ENCODE measurements at places on chromosomes 1 and 21.

- DNase-seq: no peak
Measured at GRCh38 chr1:168708698-168709404, 20.2 kb downstream of the DPT start.

- DNase-seq: no peak
Measured at GRCh38 chr21:46096596-46097335, 1.1 kb upstream of the COL6A2 start.

DNA sequence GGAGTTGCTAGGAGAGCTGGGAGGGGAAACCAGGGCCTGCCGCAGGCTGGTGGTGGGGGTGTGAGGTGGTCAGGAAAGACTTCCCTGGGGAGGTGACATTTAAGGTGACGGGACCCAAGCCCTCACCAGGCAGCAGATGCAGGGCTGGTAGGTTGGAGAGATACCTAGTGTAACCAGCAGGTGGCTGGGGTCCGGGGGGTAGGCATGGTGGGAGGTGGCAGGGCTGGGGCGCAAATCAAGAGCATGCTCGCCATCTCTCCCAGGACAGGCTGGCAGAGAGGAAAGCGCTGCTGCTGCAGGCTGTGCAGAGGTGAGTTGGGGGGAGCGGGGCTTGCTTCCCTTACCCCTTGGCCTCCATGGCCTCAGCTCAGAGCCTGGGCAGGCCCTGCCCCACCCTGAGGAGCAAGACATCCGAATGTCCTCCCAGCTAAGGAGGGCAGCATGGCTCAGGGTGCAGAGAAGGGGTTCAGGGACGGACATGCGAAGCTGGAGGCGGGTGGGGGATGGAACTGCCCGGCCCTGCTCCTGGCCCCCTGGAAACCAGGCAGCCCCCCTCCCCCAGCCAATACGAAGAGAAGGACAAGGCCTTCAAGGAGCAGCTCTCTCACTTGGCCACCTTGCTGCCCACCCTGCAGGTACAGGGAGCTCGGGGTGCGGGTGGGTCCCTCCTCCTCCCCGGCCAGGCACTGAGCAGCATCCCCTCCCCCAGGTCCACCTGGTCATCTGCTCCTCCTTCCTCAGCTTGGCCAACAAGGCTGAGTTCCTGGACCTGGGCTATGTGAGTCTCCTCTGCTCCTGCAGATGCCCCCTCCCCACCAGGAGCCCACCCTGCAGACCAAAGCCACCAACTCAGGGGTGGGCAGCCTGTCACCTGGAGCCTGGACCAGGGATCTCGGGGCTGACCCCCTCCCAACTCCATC lies 4.0 kb downstream of the RNF207 start:
- no peak for DNase-seq

DNA sequence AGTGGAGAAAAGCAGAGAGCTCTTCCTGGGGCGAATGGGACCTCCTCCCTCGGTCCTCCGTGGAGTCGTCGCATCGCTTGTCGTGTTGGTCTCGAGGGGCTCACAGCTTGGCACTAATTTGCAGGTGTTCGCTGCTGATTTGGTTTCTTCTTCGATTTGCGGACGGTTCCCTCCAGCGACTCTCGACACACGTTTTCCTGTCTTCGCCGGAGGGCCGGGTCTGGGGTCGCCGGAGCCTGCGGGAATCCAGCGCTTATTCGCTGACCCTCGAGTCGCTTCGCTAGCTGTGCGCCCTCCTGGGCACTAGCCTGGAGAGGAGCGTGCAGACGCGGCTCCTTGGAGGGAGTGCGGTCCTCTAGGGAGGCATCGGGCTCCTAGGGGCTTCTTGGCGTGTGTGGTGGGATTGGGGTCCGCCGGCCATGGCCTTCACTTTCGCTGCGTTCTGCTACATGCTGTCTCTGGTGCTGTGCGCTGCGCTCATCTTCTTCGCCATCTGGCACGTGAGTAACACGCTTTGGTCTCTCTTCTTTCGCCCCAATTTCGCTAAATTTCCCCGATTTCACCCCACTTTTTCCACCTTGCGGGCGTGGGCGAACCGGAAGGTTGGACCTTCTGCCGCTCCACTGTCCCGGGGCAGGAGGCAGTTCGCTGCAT lies 766 bp downstream of the CNIH3 start:
- DNase-seq: peak; percentile 77

GRCh38 chr1:177984761-177985160 lies 14.9 kb upstream of the SEC16B start:
- DNase-seq: no peak

DNA sequence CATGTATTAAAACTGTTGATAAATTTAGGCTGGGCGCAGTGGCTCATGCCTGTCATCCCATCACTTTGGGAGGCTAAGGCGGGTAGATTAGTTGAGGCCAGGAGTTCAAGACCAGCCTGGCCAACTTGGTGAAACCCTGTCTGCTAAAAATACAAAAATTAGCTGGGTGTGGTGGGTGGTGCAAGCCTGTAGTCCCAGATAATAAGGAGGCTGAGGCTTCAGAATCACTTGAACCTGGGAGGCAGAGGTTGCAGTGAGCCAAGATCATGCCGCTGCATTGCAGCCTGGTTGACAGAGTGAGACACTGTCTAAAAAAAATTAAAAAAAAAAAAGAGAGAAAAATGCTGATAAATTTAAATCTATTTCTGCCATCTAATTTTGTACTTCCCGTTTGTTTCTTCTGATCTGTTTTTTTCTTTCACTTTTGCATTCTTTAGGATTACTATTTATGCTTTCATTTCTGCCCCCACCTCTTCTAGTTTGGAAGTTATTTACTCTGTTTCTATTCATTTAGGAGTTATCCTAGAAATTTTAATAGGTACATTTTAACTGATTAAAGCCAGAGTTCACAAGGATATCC lies 3.2 kb upstream of the DENND1B start:
- no peak for DNase-seq

DNA sequence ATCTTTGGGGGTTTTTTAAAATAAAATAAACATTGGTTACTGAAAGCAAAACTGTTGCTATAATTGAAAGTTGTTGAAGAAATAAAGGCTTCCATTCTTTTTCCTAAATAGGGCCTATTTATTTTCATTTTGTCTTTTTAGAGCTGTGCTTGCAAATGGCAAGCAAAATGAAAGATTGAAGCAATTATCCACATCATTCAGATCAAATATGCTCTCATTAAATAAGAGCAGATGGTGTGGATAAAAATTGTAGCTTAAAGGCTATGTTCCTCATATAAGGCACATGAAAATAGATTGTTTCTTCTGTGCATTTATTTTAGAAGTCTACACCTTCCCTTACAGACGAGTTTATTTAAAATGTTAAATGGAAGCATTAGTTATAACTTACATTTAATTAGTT lies 1317.7 kb downstream of the MRPL39 start:
- no peak for DNase-seq

- no peak for DNase-seq
Measured at GRCh38 chr1:165434281-165434680, 10.6 kb downstream of the RXRG start.

DNA sequence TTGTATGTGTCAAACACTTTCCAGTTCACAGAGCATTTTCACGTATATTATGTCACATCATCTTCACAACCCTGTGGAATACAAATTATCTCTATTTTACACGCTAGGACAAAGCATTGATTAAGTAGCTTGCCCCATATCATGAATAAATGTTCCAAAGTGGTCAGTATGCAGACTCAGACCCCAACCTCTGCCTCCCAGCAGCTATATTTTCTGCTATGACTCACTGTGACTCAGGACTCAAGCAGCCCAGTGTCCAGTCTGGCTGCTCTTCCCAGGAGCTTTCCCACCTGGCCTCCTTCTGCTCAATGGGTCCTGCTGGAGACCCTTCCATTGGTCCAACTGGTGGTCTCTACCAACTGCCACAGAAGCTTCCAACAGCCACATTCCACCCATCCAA lies 56.0 kb upstream of the RAP1A start:
- no peak for DNase-seq

- peak; percentile 45 for DNase-seq
Measured at GRCh38 chr1:86773341-86774288, 69.2 kb downstream of the SH3GLB1 start.

- no peak for DNase-seq
Measured at GRCh38 chr1:52139817-52140540, 1.9 kb upstream of the ZFYVE9 start.

GRCh38 chr1:25810341-25811299 lies 9.1 kb upstream of the MTFR1L start:
- DNase-seq: peak; percentile 73

DNA sequence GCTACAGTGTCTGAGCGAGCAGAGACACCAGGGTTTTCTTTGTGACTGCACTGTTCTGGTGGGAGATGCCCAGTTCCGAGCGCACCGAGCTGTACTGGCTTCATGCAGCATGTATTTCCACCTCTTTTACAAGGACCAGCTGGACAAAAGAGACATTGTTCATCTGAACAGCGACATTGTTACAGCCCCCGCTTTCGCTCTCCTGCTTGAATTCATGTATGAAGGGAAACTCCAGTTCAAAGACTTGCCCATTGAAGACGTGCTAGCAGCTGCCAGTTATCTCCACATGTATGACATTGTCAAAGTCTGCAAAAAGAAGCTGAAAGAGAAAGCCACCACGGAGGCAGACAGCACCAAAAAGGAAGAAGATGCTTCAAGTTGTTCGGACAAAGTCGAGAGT lies 2.7 kb downstream of the ZBTB18 start:
- DNase-seq: no peak

DNA sequence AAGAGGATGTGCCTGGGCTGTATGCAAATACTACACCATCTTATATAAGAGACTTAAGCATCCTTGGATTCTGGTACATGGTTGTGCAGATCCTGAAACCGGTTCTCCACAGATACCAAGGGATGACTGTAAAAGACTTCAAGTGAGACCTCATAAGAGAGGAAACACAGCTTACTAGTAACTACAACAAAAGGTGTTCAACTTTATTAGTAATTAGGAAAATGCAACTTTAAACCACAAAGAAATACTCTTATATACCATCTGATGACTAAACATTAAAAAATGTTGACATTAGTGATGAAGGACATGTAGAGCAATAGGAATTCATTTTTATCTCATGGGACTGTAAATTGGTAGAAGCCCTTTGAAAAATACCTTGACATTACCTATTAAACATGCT lies 102.7 kb downstream of the RASAL2 start:
- DNase-seq: no peak

GRCh38 chr21:37593015-37593414 lies 226.4 kb downstream of the DYRK1A start:
- no peak for DNase-seq

- no peak for DNase-seq
Measured at GRCh38 chr1:2091611-2092604, 41.7 kb downstream of the PRKCZ start.

- no peak for DNase-seq
Measured at GRCh38 chr1:29502911-29503840, 266.9 kb downstream of the PTPRU start.

GRCh38 chr1:230503726-230504125 lies 77.6 kb upstream of the PGBD5 start:
- DNase-seq: no peak

DNA sequence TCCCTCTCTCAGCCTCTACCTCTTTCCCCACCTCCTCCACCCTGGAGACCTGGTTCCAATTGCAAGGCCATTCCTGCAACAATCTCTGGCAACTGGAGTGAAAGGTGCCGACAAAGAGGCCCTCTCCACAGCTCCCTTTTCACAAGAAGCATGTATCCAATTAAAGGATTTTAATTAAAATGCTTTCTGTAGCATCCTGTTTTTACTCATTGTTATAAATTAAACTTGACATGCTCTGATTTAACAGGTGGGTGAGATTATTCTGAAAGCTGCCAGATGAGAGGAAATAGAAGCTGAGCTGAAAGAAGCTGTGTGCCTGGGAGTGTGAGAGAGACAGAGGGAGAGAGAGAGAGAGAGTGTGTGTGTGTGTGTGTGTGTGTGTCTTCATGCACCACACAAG lies 160.5 kb downstream of the TBX15 start:
- DNase-seq: no peak

DNA sequence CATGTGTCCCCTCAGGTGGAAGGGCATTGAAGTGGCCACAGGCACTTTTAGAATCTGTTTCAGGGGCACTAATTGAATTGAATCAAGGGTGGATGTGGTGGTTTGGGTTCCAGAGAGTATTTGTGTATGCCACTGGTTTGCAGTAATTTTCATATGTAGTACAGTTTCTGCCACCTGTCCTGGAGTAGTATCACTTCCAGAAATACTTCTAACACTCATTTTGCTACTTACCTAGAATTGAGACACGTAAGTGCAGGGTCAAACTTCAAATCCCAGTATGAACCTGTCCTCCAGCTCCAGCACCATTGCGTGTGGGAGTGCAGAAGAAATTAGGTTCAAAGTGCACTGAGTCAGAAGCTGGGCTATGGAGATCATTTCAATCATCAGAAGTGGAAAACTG lies 26.8 kb downstream of the RSPH1 start:
- no peak for DNase-seq

DNA sequence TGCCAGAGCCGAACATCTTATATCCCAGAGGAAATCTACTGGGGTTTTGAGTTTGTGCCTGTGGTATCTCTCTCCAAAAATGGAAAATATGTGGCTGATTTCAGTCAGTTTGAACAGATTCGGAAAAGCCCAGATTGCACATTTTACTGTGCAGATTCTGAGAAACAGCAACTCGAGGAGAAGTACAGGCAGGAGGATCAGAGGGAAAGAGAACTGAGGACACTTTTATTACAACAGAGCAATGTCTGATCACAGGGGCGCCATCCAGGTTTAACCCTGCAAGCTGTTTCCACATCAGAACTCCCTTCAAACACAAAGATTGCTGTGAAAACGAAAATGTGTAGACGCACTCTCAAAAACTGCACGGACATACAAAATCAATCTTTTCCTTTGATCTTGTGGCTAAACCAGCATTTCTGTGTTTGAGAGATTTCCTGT lies 43.4 kb downstream of the KCNJ15 start:
- DNase-seq: no peak

DNA sequence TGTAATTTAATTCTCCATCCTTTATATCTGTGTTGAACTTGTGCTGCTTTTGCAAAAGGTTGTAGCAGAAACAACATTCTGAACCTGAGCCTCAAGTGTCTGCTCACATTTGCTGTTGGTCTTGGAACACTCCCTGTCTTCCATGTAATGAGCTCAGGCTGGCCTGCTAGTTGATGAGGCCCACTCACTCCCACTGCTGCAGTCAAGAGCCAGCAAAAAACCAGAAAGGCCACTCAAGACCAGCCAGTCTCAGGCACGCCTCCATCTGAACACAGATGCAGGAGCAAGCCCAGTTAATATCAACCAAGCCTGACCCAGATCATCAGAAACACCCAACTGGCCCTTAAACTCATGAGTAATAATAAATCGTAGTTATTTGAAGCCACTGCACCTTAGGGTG lies 342.2 kb upstream of the NFIA start:
- no peak for DNase-seq

DNA sequence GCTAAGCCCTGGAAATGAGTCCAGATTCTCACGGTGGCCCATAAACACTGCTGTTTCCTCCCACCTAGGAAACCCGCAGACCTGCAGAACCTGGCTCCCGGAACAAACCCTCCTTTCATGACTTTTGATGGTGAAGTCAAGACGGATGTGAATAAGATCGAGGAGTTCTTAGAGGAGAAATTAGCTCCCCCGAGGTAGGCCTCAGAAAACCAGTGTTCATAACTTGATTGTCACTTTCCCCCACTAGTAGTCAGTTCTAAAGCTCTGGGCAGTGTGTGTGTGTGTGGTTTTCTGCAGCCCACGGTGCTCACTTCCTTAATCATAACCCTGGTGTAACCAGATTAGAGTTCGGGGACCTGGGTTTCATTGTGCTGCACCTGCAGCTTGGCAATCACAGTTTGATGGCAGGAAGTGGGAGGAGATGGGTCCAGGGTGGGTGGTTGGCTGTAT lies 39.1 kb downstream of the CLIC6 start:
- DNase-seq: no peak

GRCh38 chr1:225445639-225446594 lies 18.1 kb upstream of the LBR start:
- no peak for DNase-seq

- DNase-seq: no peak
Measured at GRCh38 chr21:45281411-45282282, 6.0 kb downstream of the POFUT2 start.

GRCh38 chr1:159791031-159791430 lies 10.3 kb downstream of the DUSP23 start:
- DNase-seq: no peak
